HT1080 (cell line): ENCODE measurements at places on chromosomes 4 and X.

DNA sequence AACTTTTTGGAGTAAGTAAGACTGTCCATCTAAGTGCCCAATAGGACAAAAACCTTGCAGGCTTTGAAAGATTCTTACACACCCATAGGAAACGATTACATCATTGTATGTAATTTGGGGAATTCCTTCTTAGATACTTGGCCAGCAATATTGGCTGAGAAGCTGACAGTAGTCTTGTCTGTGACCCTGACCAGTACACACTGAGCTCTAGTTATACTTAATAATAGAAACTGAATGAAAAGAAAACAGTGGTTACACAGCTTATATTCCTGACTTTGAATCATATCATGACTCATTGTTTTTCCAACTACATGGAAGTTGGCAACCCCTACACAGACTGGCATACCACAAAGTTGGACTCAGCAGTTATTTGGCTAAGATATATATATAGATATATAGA, 7.1 kb upstream of the TLR2 start:
- peak; percentile 87 for DNase-seq

- DNase-seq = no peak
Observed at GRCh38 chr4:963276-964225, 9.8 kb downstream of the DGKQ start.

- DNase-seq = peak; percentile 15
Observed at GRCh38 chr4:98113012-98113411, 30.3 kb downstream of the STPG2 start.

DNA sequence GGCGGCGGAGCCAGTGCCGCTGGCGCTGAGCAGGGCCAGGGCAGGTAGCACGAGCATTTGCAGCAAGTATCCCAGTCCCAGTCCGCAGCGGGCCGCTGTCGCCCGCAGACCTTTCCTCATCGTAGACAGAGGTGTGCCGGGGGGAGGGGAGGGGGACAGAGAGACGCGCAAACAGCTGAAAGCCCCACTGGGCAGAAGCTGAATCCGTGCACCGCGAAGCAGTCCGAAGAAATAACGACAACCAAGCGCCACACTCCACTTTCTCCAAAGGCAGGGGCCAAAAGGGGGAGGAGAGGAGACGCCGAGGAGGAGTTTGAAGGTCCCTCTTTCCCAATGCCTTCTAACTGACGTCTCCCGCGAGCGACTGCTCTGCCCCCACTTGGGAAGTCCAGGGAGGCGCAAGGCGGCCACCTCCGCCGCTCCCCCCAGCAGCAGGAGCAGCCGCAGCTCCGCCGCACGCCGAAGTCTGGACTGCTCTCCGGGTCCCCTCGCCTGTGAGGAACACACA, at the start of gene UNC5C:
TSS of gene UNC5C (minus strand) at position 236 of the 508 bp plus-strand sequence.
- peak; percentile 66 for DNase-seq

- peak; percentile 26 for DNase-seq
Observed at GRCh38 chr4:105715692-105716278, 7.2 kb downstream of the GSTCD start.

DNA sequence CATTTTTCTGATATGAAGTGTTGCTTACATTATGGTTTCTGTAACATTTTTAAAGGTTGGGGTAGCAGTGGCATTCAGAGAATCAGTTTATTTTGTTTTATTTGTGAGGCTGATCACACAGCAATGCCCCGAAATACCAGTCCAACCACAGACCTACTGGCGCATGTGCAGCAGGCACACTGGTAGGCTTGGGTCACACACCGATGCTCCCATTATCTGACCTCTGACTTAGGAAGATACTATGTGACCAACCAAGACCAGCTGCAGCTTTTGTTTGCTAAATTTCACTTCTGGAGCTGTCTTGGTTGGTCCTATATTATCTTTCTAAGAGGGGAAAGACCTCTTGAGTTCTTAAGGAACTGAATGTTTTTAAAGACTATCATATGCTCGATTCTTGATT, 18.7 kb downstream of the PGM2 start:
- DNase-seq = no peak

GRCh38 chr4:78150543-78150864, 93.4 kb downstream of the FRAS1 start:
- no peak for DNase-seq

DNA sequence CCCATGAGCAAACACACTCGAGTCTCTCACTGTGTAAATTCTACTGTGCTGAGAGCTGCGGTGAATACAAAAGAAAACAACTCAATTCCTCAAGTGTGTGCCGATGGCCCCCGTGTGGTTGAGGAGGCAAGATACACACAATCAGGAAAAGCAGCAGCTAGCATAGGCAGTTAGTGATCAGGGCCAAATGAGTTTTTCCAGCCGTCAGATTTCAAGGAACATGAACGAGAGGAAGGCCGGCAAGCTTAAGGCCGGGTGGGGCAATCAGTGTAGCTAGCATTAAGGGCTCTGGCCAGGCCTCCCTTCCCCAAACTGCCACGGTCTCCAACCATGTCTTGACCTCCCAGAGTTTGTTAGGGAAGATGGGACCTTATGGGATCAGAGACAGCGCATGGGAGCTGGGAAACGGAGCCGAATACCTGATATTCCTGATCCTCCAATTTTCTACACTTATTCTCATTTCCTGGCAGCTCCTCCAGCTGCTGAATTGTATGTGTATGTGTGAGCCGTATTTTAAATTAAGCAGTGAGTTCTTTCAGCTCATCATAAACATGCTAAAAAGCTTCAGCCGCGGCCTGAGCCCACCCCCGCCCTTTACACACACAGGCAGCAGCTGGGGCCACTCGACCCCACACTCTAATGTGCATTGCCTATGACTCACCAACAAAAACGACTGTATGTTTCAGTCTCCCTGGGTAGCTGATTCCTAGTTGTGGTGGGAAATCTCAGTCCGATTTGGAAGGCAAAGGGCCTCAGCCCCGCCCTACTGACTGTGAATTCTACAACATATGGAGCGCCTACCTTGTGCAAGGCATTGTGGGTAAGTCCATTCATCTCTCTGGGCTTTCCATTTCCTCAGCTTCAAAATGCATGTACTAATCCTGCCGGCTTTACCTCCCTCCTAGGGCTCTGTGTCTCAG, 59.9 kb downstream of the RTL9 start:
- peak; percentile 32 for DNase-seq

DNA sequence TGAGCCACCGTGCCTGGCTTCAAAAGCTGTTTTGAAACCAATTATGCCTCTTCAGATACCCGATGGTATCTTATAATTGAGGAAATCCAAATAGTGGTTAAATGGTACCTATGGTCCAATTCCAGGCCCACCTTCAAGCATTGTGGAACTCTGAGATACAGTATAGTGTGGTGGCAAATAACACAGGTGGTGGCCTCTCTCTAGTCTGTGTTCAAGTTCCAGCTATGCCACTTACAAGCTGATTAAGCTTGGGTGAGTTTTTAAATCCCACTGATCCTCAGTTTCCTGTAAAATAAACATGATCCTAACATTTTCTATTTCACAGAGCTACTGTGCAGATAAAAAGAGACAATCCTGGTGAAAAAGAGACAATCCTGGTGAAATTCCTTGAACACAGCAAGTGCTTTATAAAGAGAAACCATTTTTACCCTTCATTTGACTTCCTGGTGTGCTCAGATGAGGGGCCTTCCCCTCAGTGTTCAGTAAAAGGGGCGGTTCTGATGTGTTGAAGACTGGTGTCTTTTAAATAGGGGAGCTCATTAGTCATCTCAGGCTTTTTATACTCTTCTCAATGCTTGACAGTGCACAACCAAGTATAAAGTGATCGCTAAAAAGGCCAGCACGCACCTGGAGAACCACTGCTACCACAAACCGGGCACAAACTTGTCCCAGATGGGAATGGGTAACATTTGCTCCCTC, 30.8 kb upstream of the CD40LG start:
- no peak for DNase-seq

- no peak for DNase-seq
Observed at GRCh38 chrX:50469206-50469605, 1.4 kb downstream of the DGKK start.

- DNase-seq = no peak
Observed at GRCh38 chr4:101724093-101724492, 66.4 kb upstream of the BANK1 start.

DNA sequence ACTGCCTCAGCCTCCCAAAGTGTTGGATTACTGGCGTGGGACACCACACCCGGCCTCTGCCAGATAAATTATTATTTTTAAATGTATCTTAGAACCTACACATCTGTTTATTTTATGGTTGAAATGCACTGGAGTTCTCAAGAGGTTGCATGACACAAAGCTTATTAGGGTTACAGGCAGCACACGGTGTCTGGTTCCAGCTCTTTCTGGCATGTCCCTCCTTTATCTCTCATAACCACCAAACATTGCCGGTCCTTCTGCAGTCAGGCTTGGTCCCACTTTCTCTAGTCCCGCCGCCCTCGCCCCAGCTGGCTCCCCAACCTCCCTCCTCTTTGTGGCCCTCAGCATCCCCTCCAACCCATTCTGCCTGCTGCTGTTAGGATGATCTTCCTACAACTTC, 39.7 kb upstream of the SPRY1 start:
- no peak for DNase-seq
